Fibroblast of gingiva (primary cell): ENCODE measurements at places on chromosomes 7 and 10.

DNA sequence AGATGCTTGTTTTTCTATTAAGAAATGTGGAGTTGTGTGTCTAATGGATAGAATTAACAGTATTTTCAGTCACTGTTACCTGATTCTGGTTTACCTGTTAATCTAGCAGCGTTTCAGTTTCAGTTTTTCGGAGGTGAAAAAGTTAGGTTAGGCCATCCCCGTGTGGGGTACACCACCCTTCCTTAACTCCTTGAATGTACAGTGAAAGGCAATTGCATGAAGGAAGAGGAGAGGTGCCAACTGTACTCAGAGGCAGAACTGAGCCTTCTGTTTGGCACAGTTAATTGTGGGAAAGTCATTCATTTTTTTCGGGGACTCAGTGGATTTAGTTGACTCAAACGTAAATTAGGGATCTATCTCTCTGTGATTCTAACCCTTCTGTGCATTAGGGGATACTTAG is 35.5 kb downstream of the RPA3 start:
- no peak for DNase-seq

- no peak for DNase-seq
These were observed 142.6 kb upstream of the TMEM196 start for GRCh38 chr7:19916046-19916445.

DNA sequence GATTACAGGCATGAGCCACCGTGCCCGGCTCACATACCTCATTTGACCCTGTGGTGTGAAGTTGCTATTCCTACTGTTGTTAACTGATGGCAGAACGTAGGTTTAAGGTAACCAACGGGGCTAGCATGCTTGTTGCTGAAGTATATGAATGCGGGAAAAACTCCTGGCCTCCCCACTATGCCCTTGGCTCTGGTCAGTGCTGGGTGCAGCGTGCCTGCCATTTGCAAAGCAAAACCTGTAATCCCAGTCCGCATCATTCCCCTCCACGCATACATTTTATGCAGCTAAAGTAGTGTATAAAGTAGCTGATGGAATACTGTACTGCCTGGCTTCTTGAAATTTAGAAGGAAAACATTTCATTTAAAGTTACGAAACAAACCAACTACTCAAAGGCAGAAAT is 273.3 kb downstream of the SDK1 start:
- no peak for DNase-seq

DNA sequence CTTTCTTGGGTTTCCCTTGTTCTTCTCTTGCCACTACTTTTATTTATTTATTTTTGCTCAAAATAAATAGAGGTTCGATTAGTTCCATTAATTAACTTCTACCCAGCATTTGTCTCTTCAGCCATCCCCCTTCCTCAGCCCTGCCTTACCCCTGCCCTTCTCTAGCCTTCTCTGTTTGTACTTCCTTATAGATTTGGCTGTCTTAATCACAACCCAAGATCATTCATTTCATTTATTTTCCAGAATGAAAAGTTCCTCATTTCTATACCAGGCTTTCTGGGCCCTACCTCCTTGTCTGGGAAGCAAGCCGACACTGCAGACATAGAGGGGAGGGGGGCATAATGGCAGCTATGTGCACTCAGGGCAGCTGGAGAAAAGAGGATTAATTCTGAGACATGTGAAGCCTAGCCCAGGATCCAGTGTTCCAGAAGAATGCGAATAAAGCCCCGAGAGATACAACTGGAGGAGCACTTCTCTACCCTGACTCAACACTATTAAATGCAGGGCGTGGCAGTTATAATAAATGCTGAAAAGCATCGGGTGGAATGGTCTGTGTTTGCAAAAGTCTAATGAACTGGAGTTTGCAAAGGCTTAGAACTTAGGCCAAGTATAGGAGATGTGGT is 6.4 kb upstream of the PDCD4 start:
- DNase-seq: peak; percentile 66

DNA sequence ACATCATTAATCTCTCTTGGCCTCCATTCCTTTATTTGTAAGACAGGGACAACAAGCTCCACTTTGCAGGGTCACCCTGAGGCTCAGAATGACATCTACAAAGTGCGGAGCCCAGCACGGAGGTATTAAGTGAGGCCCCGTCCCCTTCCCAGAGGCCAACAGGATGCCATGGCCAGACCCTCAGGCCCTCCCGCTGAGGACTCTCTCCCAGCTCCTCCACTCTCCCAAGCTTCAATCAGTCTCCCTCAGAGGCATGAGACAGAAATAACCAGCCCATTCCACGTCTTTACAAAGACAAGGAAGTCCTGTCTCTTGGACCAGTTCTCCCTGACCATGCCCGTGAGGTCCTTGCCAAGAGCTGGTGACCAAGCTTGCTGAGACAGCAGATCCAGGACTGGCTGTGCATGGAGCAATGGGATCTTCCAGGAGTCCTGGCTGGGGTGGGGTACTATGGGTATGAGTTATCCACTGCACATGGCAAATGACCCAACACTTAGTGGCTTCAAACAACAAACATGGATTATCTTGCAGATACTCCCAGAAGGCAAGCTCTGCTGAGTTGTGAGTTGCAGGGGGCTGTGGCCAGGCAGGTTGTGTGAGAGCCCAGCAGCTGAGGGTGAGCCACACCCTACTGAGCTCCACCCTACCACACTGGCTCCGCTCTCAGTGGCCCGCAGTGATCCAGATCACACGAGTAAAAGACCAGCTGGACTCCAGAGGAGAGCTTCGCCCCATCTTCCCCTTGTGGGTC is 4.3 kb upstream of the PPIF start:
- DNase-seq: peak; percentile 28

DNA sequence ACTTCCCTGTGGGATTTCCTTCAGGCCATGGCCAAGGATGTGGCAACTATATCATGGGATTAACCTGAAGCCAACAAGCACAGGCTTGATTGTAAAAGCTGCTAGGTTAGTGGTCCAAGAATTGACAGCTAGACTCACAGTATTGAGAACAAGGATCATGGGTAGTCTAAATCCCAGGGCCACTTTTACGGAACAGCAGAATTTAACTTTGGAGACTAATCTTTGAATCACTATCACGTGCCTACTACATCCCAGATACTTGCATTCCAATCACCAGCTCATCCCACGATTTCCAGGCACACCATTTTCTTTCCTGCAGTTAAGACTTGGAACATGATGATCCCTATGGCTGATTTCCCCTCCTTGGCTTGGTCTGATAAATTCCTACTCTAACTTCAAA is 65.6 kb upstream of the ADO start:
- DNase-seq: no peak

DNA sequence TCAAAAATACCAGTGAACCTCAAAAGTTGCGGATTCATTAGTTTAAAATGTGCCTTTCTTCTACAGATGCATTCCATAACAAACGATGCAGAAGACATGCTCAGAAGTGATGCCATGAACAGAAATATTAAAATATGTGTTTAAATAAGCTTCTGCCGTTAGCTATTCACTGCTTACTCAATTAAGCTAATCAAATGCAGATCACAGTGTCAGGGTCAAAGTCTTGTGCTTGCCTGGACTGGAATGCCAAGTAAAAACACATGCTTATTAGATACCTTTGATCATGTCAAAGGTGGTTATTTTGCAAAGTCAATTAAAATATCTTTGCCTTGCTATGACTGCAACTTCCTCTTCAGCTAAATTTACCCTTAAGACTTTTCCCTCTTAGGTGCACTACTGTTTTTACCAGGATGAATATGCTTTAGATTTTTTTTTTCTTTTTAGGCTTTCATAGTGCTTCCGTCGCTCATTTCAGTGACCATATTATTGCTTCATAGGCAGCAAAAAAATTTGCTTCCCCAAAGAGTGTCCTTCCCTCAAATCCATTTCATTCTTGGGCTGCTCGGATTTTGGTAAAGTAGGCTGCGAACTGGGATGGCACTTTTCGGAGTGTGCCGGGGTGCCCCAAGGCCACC is 905 bp downstream of the ASB13 start:
- peak; percentile 89 for DNase-seq

DNA sequence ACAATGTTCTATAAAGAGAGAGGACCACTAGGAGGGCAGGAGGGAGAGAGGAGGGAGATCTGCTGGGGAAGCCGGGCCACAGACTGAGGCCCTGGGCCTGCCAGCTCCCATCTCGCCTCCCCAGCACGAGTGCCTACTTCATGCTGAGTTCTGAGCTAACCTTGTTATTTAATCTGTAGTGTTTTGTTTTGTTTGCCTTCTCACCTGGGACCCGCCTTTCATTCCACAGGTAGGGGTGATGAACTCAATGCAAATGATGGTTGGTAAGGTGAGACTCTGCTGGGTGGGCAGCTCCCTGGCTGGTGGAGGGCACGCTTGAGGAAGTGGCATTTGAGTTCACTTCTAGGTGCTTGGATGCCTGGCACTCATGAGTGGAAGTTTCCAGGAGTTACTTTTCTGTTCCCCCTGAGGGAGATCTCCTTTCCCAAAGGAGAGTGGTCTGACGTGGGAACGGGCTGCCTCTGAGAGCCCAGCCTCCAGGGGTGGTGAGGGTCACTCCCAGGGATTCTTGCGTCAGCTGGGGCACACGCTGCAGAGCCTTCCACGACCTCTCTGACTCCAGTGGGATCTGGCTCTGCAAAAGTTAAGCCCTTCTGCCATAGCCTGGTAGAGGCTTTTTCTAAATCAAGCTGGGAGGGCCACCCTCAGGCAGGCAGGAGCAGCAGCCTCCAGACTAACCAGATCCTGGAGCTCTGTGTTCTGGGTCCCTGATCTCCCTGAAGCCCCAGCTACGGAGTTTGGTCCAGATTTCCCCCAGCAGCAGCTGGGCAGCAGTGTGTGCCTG is 22.4 kb downstream of the UBTD1 start:
- no peak for DNase-seq

DNA sequence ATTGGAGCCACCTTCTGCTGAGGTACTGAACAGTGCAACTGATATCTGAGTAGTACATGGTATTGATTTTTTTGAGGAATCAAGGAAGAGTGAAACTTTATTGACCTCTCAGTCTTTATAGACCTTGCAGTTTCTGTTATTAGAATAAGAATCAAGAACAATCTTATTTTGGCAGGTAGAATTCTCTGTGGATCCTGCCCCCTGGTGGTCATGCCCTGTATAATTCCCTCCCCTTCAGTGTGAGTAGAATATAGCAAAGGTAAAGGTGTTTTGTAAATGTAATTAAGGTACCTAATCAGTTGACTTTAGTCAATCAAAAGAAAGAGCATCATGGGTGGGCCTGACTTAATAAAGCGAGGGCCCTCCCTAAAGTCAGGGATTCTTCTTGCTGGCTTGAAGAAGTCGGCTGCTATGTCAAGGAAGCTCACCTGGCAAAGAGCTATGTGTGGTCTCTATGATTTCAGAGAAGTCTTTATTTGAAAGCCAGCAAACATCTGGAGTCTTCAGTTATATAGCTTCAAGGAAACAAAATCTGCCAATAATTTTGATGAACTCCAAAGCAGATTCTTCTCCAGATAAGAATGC is 142.8 kb downstream of the LSM5 start:
- DNase-seq: no peak

GRCh38 chr10:72638586-72639440 is 12.9 kb upstream of the MICU1 start:
- DNase-seq: no peak

- no peak for DNase-seq
These were observed 171.6 kb upstream of the MKI67 start for GRCh38 chr10:128297709-128298378.

- no peak for DNase-seq
These were observed 131.0 kb upstream of the BET1 start for GRCh38 chr7:94135180-94135579.

DNA sequence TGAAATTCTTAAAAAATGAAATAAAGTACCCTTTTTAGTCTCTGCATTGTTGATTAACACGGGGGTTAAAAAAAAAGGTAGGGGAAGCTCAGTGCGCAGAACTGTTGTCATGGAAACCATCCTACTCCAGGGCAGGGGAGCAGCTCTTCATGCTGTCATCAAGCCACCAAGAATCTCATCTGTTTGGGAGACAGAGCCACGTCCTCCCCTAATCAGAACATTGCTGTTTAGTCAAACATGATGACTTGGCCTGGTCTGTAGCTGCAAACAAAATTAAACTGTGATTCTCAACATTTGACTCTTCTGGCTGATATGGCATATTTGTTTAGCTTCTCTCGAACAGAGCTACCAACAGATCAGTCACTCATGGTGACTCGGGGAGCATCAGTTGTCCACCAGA is 254.4 kb upstream of the KLF14 start:
- DNase-seq: peak; percentile 16

GRCh38 chr7:70384024-70384423 is 747.9 kb upstream of the GALNT17 start:
- no peak for DNase-seq

DNA sequence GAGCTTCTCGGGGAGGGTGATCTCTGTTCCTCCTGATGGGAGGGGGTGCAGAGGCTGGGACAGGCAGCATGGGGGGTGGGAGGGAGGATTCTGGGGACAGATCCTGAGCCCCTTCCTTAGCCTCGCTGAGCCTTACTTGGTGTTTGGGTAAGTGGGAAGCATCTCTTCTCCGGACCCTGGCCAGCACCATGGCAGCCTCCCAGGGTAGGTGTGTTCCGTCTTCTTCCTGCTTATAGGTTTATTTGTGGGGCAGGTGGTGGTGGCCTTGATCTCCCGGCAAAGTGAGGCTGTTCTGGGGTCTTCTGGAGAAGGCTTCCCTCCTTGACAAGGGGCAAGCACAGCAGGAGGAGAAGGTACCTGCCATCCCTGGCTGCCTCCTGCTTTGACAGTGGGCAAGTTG is 226.9 kb downstream of the GLRX3 start:
- no peak for DNase-seq
